ENCODE measurements at places on chromosomes 5 and 9. TPM values are rescaled to one million over a fixed set of nuclear protein-coding genes. Genes with fewer than 3 reads are reported as not detected.
A peak's percentile ranks its signal among the peaks of the same experiment; 100 is the strongest.

GRCh38 chr5:16464664-16465543 is 696 bp downstream of the ZNF622 start:
- no peak for DNase-seq

DNA sequence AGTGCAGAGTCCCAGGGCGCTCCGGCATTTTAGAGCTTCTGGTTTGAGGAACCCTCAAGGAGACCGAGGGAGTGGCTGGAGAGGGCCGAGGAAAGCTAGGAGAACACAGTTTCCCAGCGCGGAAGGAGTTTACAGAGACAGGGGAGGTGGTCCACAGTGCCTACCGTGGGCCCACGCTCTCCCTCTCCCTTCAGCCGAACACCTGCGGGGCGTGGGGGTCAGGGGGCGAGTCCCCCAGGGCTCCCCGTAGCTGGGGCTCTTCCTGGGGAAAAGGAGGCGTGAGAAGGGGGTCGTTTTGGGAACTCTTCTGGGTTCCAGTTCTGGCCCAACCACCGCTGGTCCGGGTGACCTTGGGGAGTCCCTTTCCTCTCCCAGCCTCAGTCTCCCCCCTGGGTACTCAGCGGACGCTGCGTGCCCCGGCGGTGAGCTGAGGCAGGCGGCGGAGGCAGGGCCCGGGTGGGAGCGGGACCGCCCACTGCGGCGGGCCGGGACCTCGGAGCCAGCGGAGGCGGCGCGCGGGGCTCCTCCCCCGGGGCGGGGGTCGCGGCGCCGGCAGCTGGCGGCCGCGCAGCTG is 368 bp upstream of the FRMPD1 start:
- DNase-seq, result no peak

DNA sequence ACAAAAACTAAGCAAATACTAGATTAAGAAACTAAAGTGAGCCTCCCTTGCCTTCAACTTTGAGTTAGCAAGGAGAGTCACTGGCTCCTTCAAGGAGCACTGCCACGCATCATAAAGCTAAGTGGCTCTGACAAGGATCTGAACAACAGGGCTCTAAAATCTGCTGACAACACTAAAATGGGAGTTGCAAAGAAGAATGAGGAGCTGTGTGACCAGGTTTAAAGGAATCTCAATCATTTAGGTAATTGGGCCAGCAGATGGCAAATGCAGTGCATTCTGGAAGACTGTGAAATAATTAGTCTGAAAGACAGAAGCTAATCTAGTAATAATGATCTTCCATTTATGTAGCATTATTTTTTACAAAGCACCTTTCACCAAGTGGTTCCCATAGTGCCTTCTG is 297.0 kb upstream of the TAS2R1 start:
- no peak for DNase-seq

GRCh38 chr5:1512541-1513291 is 11.0 kb downstream of the LPCAT1 start:
- DNase-seq, result peak; percentile 3

DNA sequence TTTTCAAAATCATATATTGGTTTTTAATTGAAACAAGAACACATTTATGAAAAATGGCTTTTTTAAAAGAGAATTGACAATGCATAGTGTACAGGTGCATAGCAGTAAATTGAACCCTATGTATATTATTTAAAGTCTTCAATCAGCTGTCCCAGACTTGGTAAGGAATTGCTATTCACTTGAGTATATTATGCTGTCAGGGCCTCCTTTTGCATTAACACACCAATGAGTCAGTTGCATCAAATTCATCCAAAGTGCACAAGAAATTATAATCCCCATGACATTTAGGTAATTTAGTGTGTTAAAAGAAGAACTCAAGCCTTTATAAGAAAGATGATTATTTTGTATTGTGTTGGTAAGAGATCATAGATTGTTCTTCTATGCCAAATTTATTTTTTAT is 748.8 kb upstream of the RIOK2 start:
- no peak for DNase-seq

The FAT2 gene
- total RNA-seq, result 0.16 TPM

The CFAP90 gene
- 0.33 TPM for total RNA-seq

DNA sequence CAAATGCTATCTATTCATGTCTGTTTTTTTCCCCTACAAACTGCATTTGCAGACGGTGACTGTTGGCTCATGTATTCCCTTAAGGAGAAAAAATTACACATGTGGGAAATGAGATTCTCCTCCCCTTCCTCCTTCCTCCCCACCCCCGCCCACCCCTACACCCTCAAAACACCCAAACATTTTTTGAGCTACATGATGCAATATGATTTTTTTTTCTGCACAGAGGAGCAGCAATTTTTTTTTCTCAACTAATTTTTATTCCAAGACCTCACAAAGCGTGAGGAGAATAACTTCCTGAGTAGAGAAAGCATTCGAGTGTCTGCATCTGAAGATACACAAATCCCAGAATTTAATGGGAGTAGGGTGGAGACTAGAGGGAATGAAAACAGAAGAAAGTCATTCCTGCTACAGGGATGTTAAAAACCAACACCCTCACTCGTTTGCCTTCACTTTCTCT is 118.1 kb downstream of the PRDM6 start:
- DNase-seq, result no peak

- no peak for DNase-seq
Observed at GRCh38 chr9:86668488-86668887, 278.8 kb downstream of the GAS1 start.
